ENCODE measurements at places on chromosomes 6 and 20.

- no peak for DNase-seq
These were observed at the start of gene BNIP5 for GRCh38 chr6:36336779-36337241. TSS of gene BNIP5 (minus strand) at chr6:36336888. CDS start at chr6:36330690, 6,198 bp downstream.

GRCh38 chr6:69584913-69585729 lies 211.7 kb downstream of the LMBRD1 start:
- DNase-seq, result no peak

DNA sequence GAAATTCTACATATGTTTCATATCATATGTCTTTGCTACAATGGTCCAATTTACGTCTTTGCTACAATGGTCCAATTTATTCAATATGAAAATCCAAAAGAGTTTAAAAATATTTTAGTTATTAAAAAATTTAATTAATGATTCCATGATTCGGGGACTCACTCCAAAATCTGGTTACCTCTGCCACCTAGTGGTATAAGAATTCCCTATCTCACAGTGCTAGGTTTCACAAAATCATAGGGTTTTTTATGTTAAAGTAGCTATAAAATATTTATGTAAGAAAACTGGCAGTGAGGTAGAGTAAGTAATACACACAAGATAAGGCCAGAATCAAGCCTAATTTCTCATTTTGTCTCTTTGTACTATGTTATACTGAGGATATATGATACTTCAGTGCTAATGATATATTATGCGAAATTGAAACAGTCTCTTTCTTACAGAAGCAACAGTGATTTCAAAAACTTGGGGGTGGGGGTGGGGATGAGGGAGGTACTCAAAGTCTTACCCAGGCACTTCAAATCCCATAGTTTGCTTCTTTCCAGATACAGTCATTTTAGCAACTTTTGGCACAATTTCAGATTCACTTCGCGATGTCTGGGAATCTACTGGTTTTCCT lies 52.3 kb downstream of the HBS1L start:
- peak; percentile 11 for DNase-seq

DNA sequence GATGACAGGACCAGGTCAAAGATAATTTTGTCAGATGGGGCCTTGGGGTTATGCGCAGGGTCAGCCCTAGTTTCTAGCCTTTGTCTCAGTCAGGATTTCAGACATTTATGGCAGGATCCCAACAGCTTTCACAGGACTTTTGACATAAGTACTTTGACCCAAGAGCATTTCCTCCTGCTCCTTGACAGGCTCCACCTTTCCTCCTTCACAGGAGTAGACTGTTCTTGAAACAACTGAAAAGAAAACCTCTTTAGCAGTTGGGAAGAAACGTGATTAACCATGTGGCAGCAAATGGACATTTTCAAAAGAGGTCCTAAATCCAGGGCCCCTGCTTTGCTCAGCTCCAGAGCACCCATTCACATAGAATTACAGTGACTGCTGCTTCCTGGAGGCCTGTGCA lies 120.4 kb upstream of the MAP3K7 start:
- no peak for DNase-seq

- DNase-seq, result no peak
These were observed 65.3 kb upstream of the RNF146 start for GRCh38 chr6:127201321-127201720.

DNA sequence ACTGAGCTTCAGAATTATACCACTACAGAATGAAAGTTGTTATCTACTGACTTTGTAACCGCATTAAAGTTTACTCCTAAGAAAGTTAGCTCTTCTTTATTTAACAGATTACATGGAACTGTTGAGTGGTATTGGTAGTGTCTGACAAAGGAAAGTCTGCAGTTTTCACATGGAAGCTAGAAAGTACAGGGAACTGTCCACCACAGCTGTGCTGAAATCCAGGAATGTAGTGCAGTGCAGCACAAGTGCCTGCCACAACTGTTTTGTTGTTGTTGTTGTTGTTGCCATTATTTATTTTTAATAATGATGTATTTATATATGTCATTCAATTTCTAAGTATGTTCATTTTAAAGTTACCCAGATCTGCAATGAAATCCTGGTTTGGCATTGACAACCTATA lies 464.9 kb downstream of the TBC1D32 start:
- no peak for DNase-seq

DNA sequence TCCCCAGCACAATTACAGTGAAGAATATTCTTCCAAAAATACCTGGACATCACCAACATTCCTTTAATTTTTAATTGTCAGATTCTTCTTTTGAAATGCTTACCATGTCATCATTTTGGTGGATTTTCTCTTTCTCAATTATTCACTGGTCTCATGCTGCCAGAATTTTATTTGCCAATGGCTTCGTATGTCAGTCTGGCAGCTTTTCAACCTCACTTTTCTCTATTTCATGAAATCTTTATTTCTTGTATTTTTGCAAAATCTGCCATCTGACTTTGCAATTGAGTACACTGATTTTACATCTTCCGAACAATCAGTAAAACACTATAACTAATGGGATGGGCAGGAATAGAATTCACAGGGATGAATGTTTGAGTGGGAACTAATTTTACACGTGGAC lies 84.1 kb downstream of the BTBD9 start:
- no peak for DNase-seq

DNA sequence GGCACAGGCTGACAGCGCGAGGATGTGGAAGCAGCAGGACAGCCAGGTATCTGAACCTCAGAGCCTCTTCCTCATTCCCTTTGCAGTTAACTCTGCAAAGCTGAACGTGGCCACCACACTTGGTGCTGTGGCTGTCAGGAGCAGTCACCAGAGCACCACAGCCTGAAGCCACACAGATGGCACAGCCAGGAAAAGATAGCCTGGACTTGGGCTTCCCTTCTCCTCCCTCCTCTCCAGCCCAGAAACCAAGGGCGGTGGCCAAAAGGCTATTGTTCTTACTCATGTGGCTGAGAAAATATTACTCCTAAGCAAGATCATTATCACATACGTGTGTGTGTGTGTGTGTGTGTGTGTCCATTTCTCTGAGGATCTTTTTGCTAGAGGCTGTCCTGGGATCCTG lies 39.8 kb downstream of the CD164 start:
- no peak for DNase-seq

- DNase-seq, result no peak
These were observed 86.2 kb downstream of the CFAP61 start for GRCh38 chr20:20138301-20139064.

DNA sequence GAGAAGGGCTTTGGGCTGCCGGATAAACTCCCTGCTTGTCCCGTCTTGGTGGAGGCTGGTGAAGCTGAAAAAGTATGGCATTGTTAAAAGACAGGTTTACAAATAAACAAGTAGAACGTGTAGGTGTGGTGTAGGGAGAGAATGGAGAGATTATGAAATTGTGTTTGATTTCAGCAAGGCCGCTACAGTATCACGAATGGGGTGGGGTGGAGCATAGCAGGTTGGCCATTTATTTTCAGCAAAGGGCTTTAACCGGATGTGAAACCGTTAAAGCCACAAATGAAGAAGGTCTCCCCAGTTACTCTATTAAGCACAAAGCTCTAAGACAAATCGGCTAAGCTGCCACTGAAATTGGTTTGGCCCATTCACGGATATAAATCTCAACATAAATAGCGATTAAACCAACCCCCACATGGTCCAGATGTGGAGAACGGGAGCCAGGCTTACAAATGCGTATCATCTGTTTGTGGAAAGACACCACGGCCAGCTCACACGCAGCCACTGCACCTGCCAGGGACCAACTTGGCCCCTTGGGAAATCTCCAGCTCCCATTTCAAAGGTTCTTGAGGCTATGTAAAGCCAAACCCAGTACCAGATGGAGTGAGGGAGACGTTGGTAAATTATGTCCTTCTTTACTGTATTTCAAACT lies 94.0 kb downstream of the ZMYND8 start:
- DNase-seq, result peak; percentile 80

GRCh38 chr6:150528648-150529285 lies 70.9 kb upstream of the PLEKHG1 start:
- no peak for DNase-seq

DNA sequence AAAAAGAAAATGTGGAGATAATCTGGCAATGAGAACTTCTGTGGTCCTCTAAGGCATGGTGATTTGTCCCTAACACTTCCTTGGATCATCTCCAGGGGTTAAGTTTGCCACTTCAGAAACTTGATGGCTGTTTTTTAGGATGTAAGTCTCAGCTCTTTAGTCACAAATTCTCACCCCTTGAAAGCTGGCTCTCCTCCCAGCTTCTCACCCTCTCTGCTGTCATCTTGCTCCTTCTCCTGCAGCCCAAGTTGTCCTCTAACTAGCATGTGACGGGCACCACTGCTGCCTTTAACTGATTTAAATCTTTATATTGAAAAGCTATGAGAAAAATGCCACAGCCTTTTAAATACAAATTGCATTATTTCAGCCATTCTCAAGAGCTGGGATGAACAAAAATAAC lies 107.8 kb downstream of the MAP3K5 start:
- DNase-seq, result no peak

DNA sequence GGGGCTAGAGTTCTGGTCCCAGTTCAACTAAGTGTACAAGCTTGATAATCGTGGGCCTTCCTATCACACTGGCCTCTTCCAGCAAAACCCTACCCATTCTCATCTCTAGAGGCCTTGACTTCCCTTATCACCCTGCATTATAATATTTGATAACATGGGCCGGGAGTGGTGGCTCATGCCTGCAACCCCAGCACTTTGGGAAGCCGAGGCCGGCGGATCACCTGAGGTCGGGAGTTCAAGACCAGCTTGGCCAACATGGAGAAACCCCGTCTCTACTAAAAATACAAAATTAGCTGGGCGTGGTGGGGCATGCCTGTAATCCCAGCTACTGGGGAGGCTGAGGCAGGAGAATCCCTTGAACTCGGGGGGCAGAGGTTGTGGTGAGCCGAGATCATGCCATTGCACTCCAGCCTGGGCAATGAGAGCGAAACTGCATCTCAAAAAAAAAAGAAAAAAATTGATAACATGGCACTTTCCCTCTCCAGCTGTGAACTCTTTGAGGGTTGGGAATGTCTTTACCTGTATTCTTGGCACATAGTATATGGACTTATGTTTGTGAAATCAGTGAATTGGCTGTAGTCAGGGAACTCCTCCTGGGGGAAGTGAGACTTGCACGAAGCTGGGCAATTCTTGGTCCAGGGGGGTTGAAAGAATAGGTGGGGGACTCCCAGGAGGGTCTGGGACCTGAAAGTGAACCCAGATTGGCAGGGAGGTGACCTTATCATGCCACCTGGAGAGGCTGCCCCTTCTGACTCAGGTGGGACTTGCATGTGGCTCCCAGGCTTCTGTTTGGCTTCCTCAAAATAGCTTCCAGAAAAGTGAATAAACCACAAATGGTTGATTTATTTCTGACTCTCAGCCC lies 915 bp upstream of the C6orf47 start:
- no peak for DNase-seq

- peak; percentile 43 for DNase-seq
These were observed 48.4 kb downstream of the EZR start for GRCh38 chr6:158770533-158771330.

DNA sequence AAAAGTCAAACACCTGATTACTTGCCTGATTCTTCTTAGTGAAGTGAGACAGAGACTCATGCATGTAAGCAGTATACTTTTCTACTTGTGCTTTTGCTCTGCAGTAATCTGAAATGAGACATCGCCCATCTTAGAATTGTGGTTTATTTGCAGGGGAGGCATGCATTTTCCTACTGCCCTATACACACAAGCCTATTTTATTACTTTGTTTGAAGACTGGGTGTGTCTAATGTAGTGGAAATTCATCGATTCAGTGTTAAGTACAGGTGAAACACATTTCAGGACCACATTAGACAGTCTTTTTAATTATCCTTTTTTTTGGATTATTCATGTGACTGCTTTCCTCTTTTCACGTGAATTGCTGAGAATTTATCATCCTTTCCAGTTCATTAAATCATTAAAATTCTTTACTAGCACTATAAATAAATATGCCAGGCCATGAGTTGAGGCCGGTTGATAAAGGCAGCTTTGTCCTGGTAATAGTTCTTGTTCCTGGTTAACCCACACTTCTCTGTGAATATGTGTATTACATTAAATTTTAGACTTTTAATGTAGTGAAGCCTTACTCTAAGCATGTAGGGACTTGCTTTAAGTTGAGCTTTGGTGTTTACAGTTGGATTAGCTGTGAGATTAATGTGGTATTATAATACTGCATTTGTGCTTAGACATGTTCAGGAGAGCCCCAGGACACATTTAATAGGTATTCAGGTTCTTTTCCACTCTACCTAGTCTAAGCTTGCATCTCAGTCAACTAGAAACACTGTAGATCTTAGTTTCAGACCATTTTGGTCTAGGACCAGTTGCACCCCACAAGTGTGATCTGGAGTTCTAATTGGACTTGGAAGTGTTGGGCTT lies 10.8 kb upstream of the BTBD3 start:
- peak; percentile 64 for DNase-seq

- DNase-seq, result no peak
These were observed 1.4 kb downstream of the BTN1A1 start for GRCh38 chr6:26501482-26501986.

- no peak for DNase-seq
These were observed 54.6 kb downstream of the B4GALT5 start for GRCh38 chr20:49659056-49659455.

DNA sequence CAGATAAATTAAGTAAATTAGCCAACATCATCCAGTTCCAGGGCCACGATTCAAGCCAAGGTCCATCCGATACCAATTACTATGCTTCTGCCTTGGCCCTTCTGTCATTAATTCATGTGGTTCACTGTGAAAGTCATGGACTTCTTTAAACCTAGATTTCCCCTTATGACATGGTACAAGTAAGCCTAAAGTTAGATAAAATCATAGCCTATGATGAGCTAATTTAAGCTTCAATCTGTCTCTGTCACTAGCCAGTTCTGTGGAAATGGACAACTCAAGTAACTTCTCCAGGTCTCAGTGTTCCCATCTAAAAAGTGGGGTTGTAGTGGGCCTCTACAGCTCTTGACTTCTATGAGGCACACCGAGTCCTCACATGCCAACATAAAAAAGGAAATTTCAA lies 225.5 kb upstream of the MARCKS start:
- no peak for DNase-seq

- no peak for DNase-seq
These were observed 166.1 kb downstream of the GMPR start for GRCh38 chr6:16404456-16404855.

DNA sequence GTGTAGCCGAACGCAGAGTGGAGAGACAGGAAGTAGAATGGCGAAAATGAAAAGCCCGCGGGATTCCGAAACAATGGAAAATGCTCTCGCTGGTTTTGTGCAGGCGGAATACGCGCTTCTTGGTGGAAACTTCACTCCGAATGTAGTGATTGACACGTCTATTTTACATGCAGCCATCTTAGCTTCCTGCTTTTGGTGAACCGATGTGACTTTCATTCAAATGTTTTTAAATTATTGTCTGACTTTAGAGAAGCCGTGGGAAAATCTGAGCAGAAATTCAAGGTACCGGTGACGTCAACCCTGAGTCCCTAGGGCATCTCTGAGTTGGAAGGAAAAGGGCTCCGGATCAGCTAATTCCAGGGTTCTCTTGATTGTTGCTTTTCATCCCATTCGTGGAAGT lies 11.4 kb downstream of the GPX5 start:
- DNase-seq, result no peak

- DNase-seq, result no peak
These were observed 272.7 kb upstream of the FOXQ1 start for GRCh38 chr6:1039191-1039590.

DNA sequence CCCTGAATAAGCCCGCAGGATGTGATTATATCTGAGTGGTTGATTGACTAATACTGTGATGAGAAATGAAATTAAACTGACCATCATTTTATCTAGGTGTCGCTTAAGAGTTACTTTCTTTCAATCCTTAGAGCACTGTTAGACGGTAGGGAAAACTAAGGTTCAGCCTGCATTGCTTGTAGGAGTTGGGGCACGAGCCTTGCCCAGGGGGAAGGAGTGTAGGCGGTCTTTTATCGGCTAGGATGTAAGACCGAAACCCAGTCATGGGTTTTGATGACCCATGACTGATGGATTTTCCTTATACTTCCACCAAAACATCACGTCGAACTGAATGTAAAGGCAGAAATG lies 392 bp upstream of the TASP1 start:
- no peak for DNase-seq
